Neural progenitor cell (in vitro differentiated cells): ENCODE measurements at places on chromosomes 1 and 21. TPM values are rescaled to one million over a fixed set of nuclear protein-coding genes. Genes with fewer than 3 reads are reported as not detected.

DNA sequence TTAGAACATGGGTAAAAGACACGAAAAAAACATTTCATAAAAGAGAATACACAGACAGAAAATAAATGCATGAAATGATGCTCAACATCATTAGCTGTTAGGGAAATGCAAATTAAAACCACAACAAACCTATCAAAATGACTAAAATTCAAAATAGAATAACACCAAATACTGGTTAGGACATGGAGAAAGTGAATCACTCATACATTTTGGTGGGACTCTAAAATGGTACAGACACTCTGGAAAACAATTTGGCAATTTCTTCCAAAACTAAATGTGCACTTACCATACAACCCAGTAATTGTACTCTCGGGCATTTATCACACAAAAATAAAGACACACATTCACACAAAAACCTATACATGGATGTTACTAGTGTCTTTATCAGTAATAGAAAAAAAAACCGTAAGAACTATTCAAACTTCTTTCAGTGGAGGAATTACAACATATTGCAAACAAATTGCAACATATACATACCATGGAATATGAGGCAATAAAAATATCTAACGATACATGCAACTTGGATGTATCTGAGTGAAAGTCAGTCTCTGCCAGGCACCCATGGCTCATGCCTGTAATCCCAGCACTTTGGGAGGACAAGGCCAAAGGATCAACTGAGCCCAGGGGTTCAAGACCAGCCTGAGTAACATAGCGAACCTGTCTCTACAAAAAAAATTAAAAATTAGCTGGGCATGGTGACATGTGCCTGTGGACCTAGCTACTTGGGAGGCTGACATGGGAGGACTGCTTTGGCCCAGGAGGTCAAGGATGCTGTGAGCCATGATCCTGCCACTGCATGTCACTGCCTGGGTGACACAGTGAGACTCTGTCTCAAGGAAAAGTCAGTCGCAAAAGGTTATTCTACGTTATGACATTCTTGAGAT, 19.6 kb downstream of the HSF2BP start:
- no peak overlapping the region for H3K27ac ChIP-seq
- H3K4me3 ChIP-seq = no peak overlapping the region

The CAMK1G gene
- 3.6 and 4.3 TPM in 2 replicates for total RNA-seq

The CFAP141 gene
- not detected in 2 replicates for total RNA-seq

The GJB4 gene
- total RNA-seq = not detected in 2 replicates

The FMO2 gene
- 0.47 TPM in 1 of 2 replicates, not detected in the other for total RNA-seq
